Frontal cortex (tissue), 4 donors: ENCODE measurements at places on chromosomes 6 and 20. TPM values are rescaled to one million over a fixed set of nuclear protein-coding genes. Genes with fewer than 3 reads are reported as not detected.

FRMD1 gene
- not detected for total RNA-seq

B4GALT5 gene
- total RNA-seq, result 62.0 TPM

HSF2 gene
- total RNA-seq, result 130 TPM

GHRH gene
- not detected for total RNA-seq

PNLDC1 gene
- not detected for total RNA-seq

WDR27 gene
- 18.3 TPM for total RNA-seq

MARCKS gene
- total RNA-seq, result 498 TPM

C6orf15 gene
- total RNA-seq, result not detected

PMEPA1 gene
- 6.1 TPM for total RNA-seq
